ENCODE measurements at places on chromosomes 2 and 18. TPM values are rescaled to one million over a fixed set of nuclear protein-coding genes. Genes with fewer than 3 reads are reported as not detected.

- no peaks in the 10 kb centered on the region for H3K27me3 ChIP-seq
- no peak overlapping the region for H3K27ac ChIP-seq
- H3K4me3 ChIP-seq: no peak overlapping the region
- no peaks in the 10 kb centered on the region for H3K4me1 ChIP-seq
Measured at GRCh38 chr2:189082376-189082975, 97.1 kb downstream of the COL5A2 start.

DNA sequence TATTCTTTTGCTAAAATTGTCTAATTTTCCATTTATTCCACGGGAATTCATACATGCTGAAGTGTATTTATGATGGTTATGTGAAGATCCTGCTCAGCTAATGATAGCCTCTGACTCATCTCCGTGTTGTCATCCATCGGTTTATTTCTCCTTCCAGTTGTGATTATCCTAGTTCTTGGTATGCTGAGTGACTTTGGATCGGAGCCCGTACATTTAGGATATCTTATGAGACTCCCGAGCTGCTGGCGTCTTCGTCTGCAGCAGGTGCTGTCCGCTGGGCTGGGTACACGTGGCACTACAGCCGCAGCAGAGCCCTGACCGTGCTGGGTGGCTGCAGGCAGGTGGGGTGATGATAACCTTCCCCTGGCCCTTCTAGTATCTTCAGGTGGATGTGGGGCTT, 40.1 kb upstream of the GALR1 start:
- no peak overlapping the region for H3K4me3 ChIP-seq
- H3K27me3 ChIP-seq: no peaks in the 10 kb centered on the region
- H3K27ac ChIP-seq: peak overlapping the region; percentile 53
- H3K36me3 ChIP-seq: no peaks in the 10 kb centered on the region

The FBXO15 gene
- 4.2 TPM for total RNA-seq

- no peak overlapping the region for H3K27ac ChIP-seq
- no peaks in the 10 kb centered on the region for H3K36me3 ChIP-seq
Measured at GRCh38 chr2:29697181-29697580, 224.2 kb downstream of the ALK start.

The MAP3K19 gene
- total RNA-seq: 7.2 TPM

The FZD7 gene
- 15.2 TPM for total RNA-seq

GRCh38 chr2:237574894-237575868, 8.8 kb downstream of the PRLH start:
- peaks cover 19% of the 10 kb centered on the region for H3K4me1 ChIP-seq
- no peaks in the 10 kb centered on the region for H3K36me3 ChIP-seq
- no peak overlapping the region for H3K4me3 ChIP-seq
- no peaks in the 10 kb centered on the region for H3K27me3 ChIP-seq
- no peak overlapping the region for H3K27ac ChIP-seq
- no peak for DNase-seq

The CNOT9 gene
- total RNA-seq: 31.5 TPM

DNA sequence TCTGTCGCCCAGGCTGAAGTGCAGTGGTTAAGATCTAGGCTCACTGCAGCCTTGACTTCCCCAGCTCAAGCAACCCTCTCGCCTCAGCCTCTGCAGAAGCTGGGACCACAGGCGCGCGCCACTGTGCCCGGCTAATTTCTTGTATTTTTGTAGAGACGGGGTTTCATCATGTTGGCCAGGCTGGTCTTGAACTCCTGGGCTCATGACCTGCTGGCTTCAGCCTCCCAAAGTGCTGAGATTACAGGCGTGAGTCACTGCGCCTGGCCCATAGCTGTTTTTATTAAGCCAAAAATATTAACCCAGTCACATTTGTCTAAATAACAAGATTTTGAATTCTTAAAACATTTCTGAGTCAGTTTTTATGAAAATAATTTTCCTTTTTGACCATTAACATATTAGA, 6.3 kb upstream of the SFT2D3 start:
- no peaks in the 10 kb centered on the region for H3K4me1 ChIP-seq
- peak overlapping the region; percentile 36 for H3K4me3 ChIP-seq
- no peak overlapping the region for H3K27ac ChIP-seq
- DNase-seq: no peak
